ENCODE measurements at places on chromosomes 16 and 17.
A peak's percentile ranks its signal among the peaks of the same experiment; 100 is the strongest.

DNA sequence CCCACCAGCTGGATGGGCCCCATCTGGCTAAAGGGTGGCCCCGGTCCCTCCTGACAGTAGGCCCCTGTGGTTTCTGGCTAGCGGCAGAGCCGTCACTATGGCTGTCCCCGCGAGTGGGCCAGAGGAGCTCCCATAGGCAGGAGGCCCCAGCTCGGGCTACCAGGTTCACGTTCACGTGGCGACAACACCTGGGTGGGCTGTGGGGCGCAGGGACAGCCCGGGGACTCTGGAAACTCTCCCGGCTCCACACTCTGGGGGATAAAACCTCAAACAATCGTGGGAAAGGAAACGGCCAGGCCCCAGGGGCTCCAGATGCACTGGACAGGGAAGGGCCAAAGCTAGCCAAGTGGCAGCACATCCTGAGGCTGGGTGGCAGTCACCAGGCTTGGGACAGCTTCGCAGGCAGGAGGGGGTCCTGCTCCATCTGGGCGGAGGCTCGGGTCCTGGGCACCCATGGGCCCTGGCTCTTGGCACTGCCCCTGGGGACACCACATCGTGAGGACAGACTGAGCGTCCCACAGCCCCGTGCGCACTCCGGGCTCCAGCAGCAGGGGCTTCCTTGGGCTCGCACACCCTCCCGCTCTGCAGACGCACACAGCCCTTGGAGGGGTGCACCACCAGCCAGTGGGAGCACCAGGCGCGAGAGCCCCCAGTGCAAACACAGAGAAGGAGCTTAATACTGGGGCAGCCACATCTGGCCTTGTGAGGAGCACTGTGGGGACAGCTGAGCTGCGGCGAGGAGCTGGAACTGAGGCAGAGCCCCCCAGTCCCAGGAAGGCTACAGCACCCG lies 4.4 kb downstream of the RNF166 start:
- DNase-seq: no peak

- no peak for DNase-seq
Observed at GRCh38 chr17:80381416-80381923, 33.5 kb upstream of the ENDOV start.

DNA sequence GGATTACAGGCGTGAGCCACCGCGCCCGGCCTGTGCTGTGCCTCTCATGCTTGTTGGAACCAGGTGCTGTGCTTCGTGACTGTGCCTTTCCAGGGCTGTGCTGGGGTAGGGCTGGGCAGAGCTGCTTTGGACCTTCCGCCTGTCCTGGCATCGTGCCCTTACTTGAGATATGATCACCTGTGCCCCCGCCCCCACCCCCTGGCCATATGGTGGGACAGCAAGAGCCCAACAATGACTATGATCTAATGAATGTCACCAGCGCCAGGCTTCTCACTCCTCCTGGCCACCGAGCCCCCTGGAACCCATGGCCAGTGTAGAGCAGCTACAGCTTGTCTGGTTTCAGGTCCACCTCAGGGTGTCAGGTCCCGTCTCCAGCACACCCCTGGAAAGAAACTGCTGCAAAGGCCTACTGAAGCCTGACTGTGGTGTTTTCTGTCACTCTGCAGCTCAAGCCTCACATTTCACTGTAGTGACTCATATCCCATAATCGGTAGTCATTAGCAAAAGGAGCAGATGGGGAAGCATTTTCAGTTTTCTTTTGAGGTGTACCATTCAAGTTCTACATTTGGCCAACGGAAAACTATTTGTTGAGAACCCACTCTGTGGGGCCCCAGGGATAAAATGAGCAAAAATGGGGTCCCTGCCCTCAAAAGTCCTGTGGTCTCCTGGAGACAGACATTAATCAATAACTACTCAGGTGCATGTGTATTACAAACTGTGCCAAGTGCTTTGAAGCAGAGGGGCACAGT lies 22.1 kb downstream of the FCSK start:
- peak; percentile 82 for DNase-seq

- no peak for DNase-seq
Observed at GRCh38 chr16:82389956-82390650, 220.1 kb upstream of the MPHOSPH6 start.

- no peak for DNase-seq
Observed at GRCh38 chr17:32907583-32907982, 20.4 kb upstream of the TMEM98 start.

- no peak for DNase-seq
Observed at GRCh38 chr17:19372439-19372838, 5.9 kb upstream of the MAPK7 start.

DNA sequence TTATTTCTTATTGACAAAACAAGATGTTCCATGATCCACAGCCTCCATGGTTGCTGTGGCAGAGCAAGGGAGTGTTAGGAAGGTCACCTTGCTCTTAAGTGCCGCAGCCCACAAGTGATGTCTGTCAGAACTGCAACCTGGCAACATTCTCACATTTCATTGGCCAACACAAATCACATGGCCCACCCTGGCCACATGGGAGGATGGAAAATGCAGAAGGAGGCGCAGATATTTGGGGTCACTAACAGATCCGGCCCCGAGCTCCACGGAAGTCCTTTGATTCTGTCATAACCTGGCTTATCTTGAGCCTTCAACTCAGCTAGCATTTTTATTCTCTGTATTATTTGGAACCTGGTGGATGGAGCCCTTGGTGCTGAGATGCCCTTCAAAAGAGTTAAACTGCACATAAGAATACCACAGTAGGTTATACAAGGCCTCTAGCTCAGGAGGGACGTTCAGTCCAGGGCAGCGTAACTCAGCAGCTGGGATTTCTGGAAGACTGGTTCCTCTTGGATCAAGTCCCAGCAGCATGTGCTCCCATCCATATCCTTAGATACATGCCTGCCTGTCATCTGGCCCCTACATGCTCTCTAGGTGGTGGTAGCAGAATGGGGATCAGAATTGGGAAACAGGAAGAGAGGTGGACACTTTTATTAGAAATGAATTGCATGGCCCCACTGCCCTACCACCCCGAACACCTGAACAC lies 508.1 kb downstream of the HAPSTR1 start:
- DNase-seq: no peak

DNA sequence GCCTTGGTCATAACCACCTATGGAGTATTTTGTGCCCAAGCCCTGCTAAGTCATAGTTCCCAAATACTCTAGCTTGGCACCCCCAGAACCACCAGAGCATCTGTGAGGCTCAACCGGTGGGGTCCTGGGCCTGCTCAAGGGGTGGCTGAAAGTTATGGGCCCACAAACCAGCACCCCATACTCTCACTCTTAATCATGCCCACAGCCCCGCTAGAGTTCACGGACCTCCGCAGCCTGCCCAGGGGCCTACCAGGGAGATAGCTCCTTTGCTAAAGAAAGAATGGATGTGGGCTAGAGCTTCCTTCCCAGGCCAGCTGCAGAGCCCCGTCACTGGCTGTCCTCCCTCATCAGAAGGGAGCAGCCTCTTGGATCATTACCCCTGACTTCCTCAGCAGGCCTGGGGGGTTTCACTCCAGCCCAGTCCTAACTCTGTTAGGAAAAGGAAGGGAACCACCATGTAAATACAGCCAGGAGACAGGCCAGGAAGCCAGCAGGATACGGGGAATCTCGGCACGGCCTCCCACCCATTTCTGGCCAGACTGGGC lies 1.4 kb downstream of the GIT1 start:
- DNase-seq: no peak

- no peak for DNase-seq
Observed at GRCh38 chr17:66885417-66885816, 50.5 kb downstream of the CACNG5 start.

- DNase-seq: no peak
Observed at GRCh38 chr17:14261406-14261805, 24.7 kb upstream of the CDRT15 start.

GRCh38 chr17:75335315-75335714 lies 46.1 kb upstream of the SLC25A19 start:
- DNase-seq: no peak

DNA sequence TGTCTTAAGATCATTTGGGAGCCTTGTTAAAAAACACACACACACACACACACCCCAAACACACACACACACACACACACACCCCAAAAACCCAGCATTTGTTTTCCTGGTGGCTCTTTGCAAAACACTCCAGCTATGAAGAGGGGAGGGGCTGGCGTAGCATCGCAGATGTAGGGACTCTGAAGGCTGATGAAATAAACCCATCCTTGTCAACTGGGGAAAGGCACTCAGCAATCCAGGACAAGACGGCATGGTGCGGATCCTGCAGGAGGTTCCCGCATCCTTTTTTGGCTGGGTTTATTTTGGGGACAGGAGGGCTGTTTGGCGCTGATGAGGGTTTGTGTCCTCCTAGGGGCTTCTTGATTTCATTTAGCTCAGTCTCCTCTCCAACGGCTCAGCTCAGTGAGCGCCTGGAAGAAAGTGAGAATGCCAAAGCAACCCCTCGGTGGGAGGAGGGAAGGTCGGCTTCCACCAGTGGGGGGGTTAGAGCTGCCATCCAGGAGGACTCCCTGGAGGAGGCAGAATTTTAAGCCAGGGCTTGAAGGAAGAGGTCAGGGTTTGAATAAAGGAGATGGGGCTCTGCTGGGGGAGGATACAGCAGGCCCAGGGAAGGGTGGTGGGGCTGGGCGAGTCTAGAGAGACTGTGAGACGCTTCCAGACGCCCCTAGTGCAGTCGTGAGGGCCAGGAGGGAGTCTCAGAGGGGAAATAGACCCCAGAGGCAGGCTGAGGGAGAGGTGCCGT lies 12.4 kb upstream of the GSE1 start:
- DNase-seq: no peak

GRCh38 chr17:32523017-32523680 lies 36.4 kb downstream of the CDK5R1 start:
- DNase-seq: no peak

DNA sequence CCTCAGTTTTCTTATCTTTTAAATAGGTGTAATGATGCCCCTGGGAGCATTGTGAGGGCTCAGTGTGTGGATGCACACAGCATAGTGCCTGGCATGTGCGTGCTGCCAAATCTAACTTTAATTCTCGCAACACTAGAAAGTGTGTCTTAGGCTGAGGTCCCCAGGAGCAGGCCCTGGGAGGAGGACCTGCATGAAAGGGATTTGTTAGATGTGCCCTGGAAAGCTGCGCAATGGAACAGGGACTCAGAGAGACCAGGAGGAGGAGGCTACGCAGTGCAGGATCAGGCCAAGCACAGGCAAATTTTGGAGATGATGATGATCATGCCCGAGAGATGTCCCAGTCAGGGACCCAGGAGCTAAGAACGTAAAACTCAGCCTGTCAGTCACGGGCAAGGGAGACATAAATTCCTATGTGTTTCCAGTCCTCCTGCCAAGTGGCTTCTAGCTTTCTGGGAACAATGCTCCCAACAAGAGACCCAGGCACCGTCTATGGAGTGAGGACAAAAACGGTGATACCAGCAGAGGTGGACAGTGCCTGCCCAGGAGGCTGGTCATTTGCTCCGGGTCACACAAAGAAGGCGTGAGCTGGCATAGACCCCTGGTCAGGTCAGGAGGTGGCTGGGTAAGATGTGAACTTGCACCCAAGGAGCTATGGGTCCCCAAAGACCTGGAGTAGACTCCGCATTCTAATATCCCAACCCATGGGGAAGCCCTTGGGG lies 352.2 kb upstream of the TNRC6C start:
- DNase-seq: no peak

- DNase-seq: peak; percentile 10
Observed at GRCh38 chr17:30600830-30601494, 123.8 kb downstream of the GOSR1 start.

DNA sequence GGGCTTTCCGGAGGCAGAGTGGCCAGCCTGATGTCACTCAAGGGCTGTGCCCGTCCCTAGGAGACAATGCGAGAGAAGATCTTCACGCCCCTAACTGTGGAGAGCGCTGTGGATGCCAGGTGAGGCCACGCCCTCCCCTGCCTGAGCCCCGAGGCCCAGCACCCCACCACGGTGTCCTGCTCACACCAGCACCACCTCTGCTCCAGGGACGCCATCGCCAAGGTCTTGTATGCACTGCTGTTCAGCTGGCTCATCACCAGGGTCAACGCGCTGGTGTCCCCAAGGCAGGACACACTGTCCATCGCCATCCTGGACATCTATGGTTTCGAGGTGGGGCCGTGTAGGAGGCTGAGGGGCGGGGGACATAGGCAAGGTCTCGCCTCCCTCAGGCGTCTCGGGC lies 27.8 kb downstream of the MYO15A start:
- no peak for DNase-seq

- DNase-seq: peak; percentile 32
Observed at GRCh38 chr16:53632526-53632925, 71.1 kb downstream of the RPGRIP1L start.

GRCh38 chr16:46629331-46630219 lies 8.4 kb upstream of the SHCBP1 start:
- DNase-seq: peak; percentile 69

- no peak for DNase-seq
Observed at GRCh38 chr17:1313270-1314005, 34.0 kb downstream of the TRARG1 start.

DNA sequence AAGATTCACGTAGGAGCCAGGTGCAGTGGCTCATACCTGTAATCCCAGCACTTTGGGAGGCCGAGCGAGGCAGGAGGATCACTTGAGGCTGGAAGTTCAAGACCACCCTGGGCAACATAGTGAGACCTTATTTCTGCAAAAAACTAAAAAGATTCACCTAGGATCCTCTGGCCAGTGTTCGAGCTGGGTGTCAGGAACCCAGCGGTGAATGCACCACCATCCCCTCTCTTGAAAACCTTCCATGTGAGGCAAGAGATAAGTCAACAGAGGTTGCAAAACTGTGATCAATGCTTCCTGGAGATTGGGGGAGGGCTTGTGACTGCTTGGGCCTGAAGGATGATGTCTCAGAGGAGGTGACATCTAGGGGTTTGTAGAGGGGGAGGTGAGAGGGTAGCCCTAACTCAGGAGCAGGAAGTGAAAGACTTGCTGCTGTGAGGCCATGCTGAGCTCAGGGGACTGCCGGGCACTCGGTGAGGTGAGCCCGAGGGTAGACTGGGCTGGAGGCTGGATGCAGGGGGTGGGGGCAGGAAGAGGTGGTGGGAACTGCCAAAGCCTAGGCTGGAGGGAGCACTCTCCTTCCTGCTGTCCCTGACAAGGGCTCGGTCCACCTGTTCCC lies 11.7 kb downstream of the GJD3 start:
- no peak for DNase-seq

DNA sequence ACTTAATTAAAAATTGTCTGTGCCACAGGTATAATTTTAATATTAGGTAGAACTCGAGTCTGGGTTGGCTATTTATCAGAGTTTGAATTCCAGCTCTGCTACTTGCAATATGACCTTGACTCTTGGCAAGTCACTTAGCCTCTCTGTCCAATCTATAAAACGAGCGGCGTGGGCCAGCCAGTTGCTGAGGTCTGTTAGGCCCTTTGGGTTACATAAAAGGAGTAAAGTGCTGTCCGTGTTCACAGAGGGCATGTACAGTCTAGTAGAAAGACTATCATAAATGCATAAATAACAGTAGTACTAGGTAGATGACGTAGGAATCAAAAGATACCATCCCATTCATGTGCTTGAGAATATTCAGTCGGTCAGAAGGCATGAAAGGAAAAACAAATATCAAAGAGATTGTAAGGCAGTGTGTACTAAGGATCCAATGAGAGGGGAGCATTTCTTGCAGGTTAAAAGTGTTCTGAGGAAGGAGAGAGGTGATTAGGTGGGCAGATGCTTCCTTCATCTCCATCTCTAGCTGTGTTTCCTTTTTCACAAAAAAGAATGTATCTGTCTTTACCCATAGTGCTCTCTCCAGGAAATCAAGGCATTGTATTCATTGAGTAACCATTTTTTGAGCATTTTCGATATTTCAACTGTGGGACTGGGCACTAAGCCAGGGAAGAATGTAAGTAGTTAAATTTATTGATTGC lies 2.4 kb downstream of the TNRC6A start:
- DNase-seq: no peak
